ENCODE measurements at places on chromosomes 2 and 18.

DNA sequence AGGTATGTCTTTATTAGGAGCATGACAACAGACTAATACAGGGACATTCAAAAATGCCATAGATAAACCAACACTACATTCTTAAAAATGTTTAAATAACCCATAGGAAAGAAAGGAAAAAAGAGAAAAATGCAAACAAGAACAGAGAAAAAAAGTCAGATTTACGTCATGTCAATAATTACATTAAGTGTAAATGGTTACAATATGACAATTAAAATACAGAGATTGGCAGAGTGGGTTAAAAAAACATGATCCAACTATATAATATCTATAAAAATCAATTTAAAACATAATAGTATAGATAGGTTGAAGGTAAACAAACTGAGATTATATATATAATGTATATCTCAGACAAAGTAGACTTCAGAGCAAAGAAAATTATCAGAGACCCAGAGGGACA is 255.8 kb downstream of the ANAPC1 start:
- DNase-seq: no peak

- no peak for DNase-seq
Observed at GRCh38 chr2:230184727-230185578, 34.8 kb downstream of the SP110 start.

DNA sequence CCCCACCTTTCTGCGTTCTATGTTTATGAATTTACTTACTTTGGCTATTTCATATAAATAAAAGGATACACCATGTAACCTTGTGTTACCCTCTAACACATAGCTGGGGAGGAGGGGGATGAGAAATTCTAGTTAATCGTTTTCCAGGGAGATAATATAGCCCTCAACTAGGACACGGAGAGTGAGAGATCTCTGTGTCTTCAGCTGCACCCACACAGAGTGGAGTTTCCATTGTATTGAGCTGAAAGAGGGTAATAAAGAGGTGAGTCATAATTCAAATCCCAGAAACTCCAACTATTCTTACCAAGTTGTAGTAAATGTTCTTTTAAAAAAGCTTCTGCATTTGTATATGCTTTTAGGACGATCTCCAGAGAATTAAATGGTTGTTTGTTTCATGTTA is 110.1 kb upstream of the SULT1C3 start:
- no peak for DNase-seq

GRCh38 chr18:72991379-72991778 is 123.6 kb upstream of the NETO1 start:
- no peak for DNase-seq

DNA sequence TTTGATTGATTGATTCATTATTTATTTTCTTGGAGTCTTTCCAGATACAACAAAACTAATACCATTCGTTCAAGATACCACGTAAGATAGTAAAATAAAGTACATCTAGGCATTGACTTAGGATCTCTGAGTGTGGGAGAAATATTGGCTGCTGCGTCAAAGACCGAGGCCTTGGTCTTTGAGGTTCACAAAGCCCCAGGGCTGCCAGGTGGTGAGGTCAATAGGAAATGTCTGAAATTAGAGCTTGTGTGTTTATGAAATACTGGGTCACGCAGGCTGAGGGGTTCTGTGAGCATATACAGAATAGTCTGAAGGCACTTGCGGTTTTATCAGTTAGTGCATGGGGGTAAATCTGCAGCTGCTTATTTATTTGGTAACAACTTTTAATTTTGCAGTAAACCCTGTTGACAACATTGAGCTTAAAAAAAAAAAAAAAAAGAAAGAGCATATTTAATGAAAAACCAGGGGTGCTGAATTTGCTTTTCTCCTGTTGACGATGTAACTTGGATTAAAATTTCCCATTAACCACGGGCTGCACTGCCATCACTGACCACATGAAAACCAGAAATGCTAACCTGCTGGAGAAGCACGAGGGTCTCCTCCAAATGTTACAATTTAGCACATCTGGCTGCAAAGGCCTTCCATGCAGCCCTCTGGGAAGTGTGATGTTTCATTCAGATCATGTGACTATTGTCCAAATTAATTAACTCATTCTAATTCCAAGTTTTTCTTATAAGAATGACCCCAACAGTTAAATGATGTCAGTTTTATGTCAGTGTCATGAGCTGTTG is 27.1 kb upstream of the SERPINB12 start:
- DNase-seq: no peak

GRCh38 chr18:62106271-62106670 is 80.6 kb downstream of the PIGN start:
- DNase-seq: no peak

DNA sequence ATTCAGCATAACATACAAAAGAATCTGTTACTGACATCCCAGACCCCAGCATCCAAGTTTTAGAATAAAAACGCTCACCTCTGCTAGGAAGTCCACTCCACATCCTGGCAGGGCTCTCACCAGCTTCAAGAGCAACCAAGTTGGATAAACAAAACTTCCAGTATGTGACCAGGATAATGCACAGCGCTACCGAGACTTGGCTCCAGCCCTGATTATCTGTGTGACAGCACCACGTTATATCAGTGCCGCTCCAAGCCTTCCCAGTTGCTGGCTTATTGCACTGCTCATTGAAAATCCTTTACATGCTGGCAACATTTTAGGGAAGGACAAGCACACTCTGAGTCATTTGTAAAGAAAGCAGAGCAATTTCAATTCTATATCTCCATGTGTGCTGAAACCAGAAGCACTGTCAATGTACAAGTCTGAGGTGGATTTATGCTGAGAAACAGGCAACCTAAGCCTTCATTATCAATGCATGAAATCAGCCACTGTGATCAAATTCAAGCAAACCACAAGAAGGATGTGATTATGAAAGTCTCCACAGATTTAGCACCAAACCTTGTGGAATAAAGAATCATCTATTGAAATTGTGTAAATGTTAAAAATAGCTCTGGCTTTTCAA is 115.7 kb downstream of the ZNF385B start:
- no peak for DNase-seq

- DNase-seq: no peak
Observed at GRCh38 chr2:637406-637776, 39.8 kb downstream of the TMEM18 start.

GRCh38 chr2:23603581-23603980 is 218.6 kb downstream of the KLHL29 start:
- DNase-seq: no peak

DNA sequence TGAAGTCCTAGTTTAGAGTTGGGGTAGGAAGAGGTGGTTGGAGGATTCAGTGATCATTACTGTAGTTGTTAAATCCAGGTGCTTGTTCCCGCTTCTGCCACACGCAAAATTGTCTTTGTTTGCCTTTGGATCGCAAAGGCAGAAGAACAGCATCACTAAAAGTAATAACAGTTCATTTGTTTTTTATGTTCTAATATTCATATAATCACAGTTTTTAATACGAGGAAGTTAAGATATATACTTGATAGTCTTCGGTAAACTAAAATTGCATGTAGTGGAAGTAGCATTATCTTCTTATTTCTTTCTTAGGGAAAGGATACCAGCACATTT is 365 bp downstream of the NDUFB3 start:
- DNase-seq: no peak

DNA sequence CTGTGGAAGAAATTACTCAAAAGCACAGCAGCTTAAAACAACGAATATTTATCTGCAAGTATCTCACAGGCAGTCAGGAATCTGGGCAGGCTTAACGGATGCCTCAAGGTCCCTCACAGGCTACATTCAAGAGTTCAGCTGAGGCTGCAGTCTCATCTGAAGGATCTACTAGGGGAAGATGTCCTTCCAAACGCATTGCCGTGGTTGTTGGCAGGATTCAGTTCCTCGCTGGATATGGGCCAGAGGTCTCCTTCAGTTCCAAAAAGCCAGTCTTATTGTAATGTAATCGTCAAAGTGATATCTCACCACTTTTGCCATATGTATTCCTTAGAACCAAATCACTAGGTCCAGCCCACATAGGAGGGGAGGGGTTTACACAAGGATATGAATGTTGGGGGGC is 98.2 kb upstream of the EPAS1 start:
- DNase-seq: no peak

GRCh38 chr2:43897492-43897891 is 58.7 kb downstream of the ABCG8 start:
- DNase-seq: no peak

DNA sequence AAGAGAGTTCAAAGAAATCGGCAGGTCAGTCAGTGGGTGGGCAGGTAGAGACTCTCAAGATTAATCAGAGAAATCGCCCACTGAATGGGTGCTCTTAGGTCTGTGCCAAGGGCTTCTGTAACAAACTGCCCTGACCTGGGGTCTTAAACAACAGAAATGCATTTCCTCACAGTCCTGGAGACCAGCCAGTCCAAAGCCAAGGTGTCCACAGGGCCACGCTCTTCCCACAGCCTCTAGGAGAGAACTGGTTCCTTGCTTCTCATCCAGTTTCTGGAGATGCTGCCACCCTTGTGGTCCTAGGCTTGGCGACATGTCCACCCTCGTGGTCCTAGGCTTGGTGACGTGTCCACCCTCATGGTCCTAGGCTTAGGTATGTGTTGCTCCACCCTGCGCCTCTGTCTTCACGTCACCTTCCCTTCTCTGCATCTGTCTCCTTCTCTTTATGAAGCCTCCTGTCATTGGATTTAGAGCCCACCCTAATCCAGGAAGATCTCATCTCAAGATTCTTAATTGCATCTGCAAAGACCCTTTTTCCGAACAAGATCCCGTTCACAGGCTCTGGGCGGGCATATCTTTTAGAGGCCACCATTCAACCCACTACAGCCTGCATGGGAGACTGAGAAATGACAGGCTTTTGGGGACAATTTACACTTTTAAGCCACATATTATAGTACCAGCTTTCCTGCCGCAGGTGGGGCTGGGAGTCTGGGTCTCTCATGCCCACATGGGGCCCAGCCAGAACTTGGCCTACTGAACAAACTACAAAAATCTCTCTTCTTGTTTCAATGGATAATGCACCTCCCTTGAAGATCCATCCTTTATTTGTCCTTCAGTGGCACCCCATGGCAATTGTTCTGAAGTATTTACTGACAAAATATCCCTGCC is 161.3 kb downstream of the ASB1 start:
- no peak for DNase-seq

DNA sequence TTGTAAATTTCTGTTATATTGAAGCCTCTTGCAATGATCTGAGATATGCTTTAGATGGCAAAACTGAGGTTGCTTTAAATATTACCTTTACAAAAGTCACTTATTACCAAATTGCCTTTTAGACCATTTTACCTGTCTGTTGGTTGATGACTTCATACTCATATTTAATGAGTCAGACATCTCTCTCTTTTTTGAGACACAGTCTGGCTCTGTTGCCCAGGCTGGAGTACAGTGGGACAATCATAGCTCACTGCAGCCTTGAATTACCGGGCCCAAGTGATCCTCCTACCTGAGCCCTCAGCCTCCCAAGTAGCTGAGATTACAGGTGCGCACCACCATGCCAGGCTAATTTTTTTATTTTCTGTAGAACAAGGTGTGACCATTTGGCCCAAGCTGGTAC is 11.5 kb upstream of the PPP4R3B start:
- DNase-seq: no peak

GRCh38 chr18:26439537-26439936 is 108.8 kb downstream of the KCTD1 start:
- no peak for DNase-seq

DNA sequence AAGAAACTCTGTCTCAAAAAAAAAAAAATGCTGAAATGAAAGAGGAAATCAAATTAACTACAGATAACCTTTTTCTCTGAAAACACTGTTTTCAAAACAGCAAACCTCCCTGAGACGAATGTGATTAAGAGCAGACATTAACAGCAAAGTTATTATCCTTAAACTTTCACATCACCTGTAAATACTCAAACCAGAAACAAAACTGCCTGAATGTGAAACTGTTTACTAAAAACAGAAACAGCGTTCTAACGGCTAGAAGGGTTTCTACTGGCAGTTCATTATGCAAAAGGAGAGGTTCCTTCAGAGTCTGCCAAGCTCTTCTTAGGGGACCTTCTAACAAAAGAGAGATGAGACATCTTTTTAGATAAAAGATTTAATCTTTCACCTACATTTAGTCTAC is 45.9 kb downstream of the PNO1 start:
- no peak for DNase-seq

DNA sequence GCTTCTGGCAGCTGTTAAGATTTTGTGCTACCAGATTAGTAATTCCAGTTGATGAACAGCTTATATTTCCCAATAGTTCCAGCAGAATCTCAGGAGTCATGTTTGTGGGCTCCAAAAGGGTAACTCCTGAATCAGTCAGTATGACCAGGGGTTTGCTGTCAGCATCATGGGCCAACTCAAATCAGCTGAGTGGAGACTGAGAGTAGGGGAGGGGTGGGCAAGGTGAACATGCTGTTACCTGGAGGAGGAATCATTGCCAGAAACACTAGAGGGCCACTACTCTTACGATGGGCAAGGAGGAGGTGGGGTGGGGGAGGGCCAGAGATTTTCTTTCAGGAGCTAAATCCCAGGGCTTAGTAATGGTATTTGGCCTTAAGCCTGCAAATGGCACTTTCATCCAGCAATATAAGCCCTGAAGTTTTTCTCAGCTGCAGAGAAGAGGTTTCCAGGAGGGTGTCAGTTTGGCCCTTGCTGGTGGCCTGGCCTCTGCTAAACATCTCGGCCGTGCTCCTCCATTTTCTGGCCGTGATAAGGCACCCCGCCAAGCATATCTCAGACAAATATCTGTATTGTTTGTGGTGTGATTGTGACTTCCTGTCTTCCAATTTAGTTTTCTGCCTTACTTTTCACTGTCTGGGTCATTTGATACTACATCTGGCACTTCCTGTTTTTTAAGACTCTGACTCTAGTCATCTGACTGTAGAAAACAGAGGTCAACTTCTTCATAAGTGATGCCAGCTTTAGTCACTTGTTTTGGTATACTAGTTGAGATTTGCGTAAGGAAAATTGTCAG is 120.5 kb upstream of the CXCR4 start:
- DNase-seq: peak; percentile 44

GRCh38 chr2:59884166-59884565 is 669.3 kb downstream of the BCL11A start:
- no peak for DNase-seq

GRCh38 chr2:162297925-162298552 is 20.4 kb downstream of the IFIH1 start:
- peak; percentile 68 for DNase-seq

- no peak for DNase-seq
Observed at GRCh38 chr2:23312996-23313606, 71.9 kb upstream of the KLHL29 start.

Measured in tibial artery (tissue), 4 donors.